Anterior cingulate cortex (tissue), 58 donors: ENCODE measurements at places on chromosomes 2 and 18.

DNA sequence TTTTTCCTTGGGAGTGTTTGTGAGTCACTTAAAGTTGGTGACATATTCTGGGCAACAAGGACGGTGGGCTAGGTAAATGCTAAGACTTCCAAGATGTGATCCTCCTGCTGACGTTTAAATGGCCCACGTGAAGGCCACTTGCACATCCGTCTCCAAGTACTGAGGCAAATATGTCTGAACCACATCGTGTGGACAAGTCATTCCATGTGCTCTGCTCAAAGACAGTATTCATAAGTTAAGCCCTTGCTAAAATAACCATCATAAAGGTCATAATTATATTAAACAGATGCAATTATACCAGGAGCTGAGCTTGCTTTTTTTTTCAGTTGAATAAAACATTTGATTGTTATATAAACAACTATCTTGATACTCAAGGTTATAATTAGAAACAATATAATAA lies 44.8 kb downstream of the SPP2 start:
- DNase-seq = no peak

GRCh38 chr2:236656721-236657120 lies 87.1 kb downstream of the ACKR3 start:
- DNase-seq = no peak

DNA sequence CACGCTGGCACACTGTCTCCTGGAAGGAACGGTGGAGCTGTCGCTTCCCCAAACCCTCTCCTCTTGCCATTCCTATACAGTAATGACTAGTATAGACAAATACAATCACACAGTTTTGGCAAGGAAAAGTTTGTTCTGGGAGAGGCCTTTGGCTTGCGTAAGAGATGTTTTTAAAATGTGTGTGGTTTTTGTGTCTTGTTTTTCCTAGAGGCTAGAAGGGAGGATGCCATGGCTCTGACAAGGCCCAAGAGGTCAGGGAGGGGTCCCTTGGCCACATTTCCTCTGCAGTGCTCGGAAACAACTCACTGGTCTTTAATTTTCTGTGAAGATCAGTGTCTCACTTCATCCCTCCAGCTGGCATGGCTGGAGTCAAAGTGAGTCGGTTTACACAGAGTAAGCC lies 195.9 kb downstream of the SH3RF3 start:
- DNase-seq = no peak

GRCh38 chr2:150007815-150008430 lies 420.3 kb upstream of the MMADHC start:
- DNase-seq = no peak

DNA sequence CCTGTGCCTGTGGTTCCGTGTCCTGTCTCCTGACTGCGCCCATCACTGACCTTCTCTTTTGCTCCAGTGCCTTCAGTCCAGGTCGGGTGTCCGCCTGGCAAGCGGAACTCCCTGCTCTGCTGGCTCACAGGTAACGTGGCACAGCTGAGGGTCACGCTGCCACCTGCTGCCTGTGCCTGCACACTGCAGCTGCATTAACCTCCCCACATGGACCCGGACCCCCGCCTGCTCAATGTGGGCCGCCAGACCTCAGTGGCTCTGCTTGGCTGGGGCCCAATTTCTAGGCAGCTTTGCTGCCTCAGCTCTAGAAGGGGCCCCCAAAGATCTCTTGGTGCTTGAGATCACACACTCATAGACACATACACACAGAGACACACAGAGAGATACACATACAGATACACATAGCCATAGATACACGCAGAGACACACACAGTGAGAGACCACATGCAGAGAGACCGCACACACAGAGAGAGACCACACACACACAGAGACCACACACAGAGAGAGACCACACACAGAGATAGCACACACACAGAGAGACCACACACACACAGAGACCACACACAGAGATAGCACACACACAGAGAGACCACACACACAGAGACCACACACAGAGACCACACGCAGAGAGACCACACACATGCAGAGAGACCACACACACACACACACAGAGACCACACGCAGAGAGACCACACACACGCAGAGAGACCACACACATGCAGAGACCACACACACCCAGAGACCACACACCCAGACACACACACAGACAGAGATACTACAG lies 14.9 kb upstream of the CNNM3 start:
- peak; percentile 39 for DNase-seq

DNA sequence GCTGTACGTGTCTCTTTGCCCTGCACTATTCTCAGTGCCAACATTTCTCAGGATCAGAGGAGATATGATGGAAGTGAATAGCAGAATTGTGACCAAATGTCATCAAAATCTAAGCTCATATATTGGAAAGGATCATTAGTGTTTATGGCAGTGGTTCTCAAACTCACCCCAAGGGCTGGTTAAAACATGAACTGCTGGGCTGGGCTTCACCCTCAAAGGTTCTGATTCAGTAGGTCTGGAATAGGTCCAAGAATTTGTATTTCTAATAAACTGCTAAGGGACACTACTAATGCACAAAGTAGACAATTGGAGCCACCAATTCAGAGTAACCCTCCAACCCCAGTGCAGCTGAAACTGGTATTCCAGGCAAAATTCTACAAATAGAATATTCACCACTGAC lies 317.9 kb upstream of the UBE2E3 start:
- no peak for DNase-seq

GRCh38 chr2:71646028-71646427 lies 192.7 kb downstream of the DYSF start:
- no peak for DNase-seq

DNA sequence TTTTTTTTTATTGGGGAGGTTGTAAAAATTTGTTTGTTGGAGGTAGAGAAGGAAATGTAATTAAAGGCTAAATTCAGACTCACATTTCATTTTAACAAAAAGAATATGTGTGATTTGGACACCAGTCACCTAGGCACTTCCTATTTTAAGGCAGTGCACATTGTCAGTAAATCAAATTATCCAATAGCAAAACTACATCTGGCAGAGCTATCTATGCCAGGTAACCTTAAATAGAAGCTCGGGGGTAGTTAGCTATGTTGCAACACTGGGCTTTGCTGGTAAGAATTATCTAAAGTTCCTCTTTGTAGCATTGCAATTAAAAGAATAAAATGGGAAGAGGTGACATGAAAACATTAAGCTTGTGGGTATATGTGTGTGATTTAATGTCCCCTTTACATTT lies 1064.4 kb upstream of the ZEB2 start:
- DNase-seq = no peak

GRCh38 chr2:30446602-30447148 lies 371 bp upstream of the LCLAT1 start:
- no peak for DNase-seq

DNA sequence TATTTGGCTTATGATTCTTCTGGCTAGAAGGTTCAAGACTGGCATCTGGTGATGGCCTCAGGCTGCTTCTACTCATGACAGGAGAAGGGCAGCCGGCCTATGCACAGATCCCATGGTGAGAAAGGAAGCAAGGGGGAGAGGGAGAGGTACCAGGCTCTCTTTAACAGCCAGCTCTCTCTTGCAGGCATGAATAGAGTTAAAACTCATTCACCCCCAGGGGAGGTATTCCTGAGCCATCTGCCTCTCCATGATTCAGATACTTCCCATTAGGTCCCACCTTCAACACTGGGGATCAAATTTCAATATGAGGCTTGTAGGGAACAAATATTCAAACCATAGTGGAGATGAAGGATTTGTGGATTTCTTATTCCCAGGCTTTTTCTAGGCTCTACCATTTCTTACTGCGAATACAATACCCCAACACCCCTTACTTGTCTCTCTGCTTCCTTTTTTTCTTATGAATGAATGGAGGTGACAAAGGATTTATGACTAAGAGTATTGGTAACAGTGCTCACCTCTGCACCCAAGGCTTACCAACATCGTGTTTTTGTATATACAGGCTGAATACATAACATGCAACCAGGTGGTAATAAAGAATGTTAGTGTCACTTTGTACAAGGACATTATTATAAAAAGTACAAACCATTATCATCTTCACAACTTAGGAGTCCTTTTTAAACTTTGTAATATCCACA lies 454.6 kb upstream of the TRIB2 start:
- DNase-seq = no peak

DNA sequence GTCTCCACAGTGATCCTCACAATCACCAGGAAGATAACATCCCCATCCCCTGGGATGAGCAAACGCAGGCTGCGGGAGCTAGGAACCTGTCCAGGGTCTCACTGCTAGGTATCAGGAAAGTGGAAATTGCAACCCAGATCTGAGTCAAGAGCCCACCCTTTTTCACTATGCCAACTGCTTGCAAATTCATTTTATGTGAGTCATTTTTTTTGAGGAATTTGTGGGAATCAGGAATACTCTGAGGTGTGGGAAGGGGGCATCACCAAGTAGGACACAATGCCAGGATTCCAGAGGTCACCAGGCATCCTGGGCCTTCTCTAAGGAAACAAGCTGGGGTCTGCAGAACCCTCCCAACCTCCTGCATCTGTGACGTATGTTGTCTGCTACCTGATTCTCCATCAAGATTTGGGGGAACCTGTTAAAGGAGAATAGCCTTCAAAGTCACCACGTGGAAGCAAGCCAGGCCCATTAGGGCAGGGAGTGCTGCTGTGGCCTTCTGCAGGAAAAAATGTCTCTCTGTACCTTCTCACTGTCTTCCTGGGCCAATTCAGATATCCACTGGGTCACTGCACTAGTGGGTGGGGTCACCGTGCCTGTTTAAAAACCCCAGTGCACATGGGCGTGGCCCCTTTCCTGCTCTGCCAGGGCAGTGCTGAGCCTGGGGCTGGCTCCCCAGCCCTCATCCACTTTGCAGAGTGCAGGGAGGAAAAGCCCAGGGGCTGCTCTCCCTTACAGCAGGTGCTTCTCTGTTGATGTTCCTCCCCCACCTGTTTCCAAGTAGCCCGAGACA lies 50.2 kb downstream of the MCFD2 start:
- no peak for DNase-seq

- no peak for DNase-seq
Measured at GRCh38 chr2:136666-137065, 90.4 kb upstream of the FAM110C start.

DNA sequence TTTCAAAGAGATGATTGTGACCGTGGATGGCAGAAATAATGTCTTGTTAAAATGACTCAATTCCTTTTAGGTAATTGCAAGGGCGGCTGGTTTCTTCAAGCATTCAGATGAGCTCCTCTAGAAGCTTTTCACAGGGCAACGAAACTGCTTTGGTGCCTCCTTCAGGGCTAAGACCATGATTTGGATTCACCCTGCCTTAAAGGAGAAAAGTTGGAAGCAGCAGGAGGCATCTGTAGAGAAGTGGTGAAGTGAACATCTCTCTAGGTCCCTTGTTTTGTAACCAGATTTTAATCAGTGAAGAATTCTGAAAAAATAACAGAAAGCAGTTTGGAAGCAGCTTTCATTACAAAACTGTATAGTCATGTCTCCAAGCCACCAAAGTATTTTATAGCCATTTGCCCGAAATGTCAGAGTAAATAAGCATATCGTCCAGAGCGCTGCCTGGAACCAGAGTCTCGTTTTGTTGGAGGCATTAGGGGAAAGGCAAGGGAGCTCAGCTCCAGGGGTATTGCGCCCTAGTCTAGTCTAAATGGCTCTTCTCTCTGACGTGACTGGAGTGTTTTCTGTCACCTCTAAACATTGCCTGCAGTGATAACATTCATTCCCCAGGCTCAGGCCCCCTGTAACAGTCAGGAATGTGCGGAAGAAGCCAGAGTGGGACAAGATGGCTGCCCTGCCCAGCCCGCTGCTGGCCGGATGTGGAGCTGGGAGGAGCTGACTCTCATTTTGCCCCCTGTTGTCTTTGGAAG lies 57.8 kb upstream of the ITGB6 start:
- no peak for DNase-seq

GRCh38 chr2:102356381-102356712 lies 751 bp downstream of the IL18R1 start:
- no peak for DNase-seq

- DNase-seq = no peak
Measured at GRCh38 chr2:47388888-47389287, 14.1 kb upstream of the MSH2 start.

GRCh38 chr2:139170406-139170805 lies 390.2 kb upstream of the NXPH2 start:
- no peak for DNase-seq

- no peak for DNase-seq
Measured at GRCh38 chr2:214604861-214605260, 194.0 kb downstream of the VWC2L start.

DNA sequence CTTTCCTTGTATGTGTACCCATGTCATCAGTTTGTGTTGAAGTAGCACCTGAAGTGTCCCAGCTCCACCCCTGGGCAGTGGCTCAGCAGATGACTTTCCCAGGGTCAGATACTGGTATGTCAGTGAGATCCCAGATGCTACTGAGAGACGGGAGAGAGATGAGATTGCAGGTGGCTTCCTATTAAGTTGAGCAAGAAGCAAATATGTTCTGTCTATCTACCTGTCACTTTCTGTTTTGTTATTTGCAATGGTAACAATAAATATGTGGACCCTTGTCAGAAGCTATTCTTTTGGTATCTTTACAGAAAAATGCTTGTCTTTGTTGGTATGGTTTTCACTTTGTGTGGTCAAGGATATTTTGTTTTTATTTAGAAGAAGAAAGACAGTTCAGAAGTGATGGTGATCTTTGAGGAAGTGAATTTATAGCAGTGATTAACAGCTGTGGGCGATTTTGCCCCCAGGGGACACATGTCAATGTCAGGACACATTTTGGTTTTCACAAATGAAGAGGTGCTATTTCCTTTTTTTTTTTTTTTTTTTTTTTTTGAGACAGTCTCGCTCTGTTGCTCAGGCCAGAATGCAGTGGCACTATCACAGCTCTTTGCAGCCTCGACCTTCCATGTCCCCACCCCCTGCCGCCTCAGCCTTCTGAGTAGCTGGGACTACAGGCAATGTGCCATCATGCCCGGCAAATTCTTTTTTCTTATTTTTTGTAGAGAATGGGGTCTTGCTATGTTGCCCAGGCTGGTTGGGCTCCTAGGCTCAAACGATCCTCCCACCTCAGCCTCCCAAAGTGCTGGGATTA lies 21.4 kb downstream of the MGAT5 start:
- DNase-seq = no peak

GRCh38 chr18:76548541-76548940 lies 53.5 kb upstream of the ZNF516 start:
- DNase-seq = no peak

GRCh38 chr2:35973132-35973736 lies 382.3 kb upstream of the CRIM1 start:
- no peak for DNase-seq

DNA sequence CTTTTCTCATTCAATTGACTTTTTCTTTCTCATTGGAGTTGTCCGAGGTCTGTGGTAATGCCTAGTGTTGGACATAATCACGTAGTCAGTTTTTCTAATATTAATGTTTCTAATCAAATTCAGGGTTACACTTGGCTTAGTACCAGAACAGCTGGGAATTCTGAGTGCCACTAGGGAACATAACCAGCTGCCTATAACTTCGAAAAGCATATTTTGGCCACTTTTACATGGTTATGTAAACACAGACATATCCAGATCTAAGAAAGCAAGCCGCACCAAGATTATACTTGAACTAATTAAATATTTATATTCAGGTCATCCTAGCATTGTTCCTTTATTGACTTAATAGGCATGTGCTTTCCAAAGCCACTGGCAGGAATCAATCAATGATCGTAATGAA lies 91.1 kb upstream of the ARHGAP28 start:
- no peak for DNase-seq

- no peak for DNase-seq
Measured at GRCh38 chr2:75589391-75590105, 28.8 kb upstream of the EVA1A start.

GRCh38 chr18:50042611-50043010 lies 152.3 kb downstream of the MYO5B start:
- DNase-seq = no peak

GRCh38 chr2:104432401-104432800 lies 421.5 kb upstream of the POU3F3 start:
- no peak for DNase-seq

GRCh38 chr2:71886241-71886640 lies 261.4 kb downstream of the CYP26B1 start:
- DNase-seq = no peak
